Anterior cingulate cortex (tissue), 58 donors: ENCODE measurements at places on chromosomes 16 and 17.

- DNase-seq, result no peak
Observed at GRCh38 chr17:50790618-50791017, 23.3 kb upstream of the ANKRD40CL start.

DNA sequence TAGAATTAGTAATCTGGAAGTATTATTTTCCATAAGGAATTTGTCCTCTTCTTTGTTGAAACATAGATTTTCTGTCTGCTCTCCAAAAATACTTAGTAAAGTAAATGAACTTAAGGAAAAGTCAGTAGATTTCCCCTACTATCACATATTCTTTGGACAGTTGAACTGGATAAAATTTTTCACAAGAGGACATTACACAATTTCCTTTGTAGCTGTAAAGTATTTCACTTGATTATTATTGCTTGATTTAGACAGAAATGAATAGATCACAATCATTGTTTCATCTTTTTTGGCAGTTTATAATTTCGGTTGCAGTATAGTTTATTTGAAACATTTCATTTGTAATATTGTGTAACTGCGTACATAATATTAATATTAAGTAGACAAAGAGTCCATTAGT lies 12.5 kb downstream of the CYB5B start:
- DNase-seq, result no peak

DNA sequence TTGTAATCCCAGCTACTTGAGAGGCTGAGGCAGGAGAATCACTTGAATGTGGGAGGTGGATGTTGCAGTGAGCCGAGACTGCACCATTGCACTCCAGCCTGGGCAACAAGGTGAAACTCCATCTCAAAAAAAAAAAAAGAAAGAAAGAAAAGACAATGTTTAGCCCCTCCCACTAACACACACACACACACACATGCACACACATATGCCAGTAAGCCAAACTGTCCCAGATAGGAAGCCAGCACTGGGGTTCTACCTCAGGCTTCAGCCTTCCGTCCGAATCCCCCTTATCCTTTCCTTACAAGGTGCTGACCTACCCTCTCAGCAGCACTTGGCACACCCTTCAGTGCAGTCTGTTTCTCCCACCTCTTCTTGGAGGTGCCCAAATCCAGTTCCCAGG lies 8.7 kb upstream of the KCNH6 start:
- DNase-seq, result no peak

GRCh38 chr17:7095625-7096024 lies 15.6 kb upstream of the CLEC10A start:
- DNase-seq, result no peak

- peak; percentile 64 for DNase-seq
Observed at GRCh38 chr17:40612599-40613244, 34.9 kb downstream of the SMARCE1 start.

- DNase-seq, result no peak
Observed at GRCh38 chr16:12729448-12729847, 74.2 kb downstream of the CPPED1 start.

GRCh38 chr17:73984941-73985340 lies 218.5 kb upstream of the RPL38 start:
- DNase-seq, result no peak

- DNase-seq, result no peak
Observed at GRCh38 chr16:69712277-69712676, 14.1 kb downstream of the NQO1 start.
